ENCODE measurements at places on chromosomes 6 and 20.

- DNase-seq: no peak
Observed at GRCh38 chr6:96792561-96793190, 44.6 kb downstream of the GPR63 start.

DNA sequence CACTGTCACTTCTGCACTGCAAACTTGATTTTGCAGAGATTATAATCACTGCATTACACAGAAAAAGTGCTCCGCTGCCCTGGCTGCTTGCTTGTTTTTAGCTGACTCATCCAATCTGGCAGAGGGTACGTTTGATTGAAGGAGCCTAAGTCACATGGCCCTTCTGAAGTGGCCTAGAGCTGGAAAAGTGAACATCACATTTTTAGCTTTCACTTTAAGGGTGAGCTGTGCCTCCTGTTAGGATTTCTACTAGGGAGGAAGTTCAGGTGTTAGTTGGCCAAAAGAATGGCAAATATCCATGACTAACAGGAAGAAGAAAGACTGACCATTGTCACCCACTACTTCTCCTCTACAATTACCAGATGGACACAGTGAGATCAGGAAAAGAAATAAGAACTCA lies 889.1 kb upstream of the MAP3K7 start:
- DNase-seq: no peak

- no peak for DNase-seq
Observed at GRCh38 chr6:106056060-106056745, 29.9 kb upstream of the PRDM1 start.

GRCh38 chr6:108238322-108238721 lies 22.5 kb downstream of the SNX3 start:
- no peak for DNase-seq
